ENCODE measurements at places on chromosomes 2 and 18. TPM values are rescaled to one million over a fixed set of nuclear protein-coding genes. Genes with fewer than 3 reads are reported as not detected.

Gene CAVIN2
- not detected for total RNA-seq

- no peak overlapping the region for H3K4me3 ChIP-seq
- peaks cover 10% of the 10 kb centered on the region for H3K27me3 ChIP-seq
- no peak for DNase-seq
- no peaks in the 10 kb centered on the region for H3K36me3 ChIP-seq
Observed at GRCh38 chr2:177998996-177999395, 73.6 kb downstream of the PDE11A start.

GRCh38 chr18:9454061-9454703 lies 21.1 kb upstream of the RALBP1 start:
- no peaks in the 10 kb centered on the region for H3K4me1 ChIP-seq
- peaks cover 2% of the 10 kb centered on the region for H3K36me3 ChIP-seq
- no peak for DNase-seq
- H3K27ac ChIP-seq: no peak overlapping the region

DNA sequence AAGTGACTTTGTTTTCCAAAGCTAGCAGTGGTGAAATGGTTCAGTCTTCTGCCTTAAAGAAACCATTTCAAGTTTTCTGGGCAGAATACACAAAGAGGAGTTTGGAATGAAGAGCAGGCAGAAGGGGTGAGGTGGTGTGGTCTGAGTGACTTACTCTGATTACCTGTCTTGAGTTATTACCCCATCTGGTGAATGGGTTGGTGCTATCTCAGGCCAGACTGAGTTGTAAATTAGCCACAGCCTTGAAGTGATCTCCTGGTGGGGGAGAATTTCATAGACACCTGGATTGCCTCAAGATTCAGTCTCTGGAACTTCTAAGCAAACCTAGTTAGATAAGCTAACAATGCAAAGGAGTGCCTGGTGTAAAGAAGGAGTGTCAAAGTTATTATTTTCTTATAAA lies 983.5 kb upstream of the NXPH2 start:
- no peak overlapping the region for H3K4me3 ChIP-seq
- H3K4me1 ChIP-seq: no peaks in the 10 kb centered on the region
- H3K36me3 ChIP-seq: no peaks in the 10 kb centered on the region
- H3K27me3 ChIP-seq: no peaks in the 10 kb centered on the region
- no peak overlapping the region for H3K27ac ChIP-seq

GRCh38 chr2:16617282-16618266 lies 48.1 kb downstream of the CYRIA start:
- H3K27me3 ChIP-seq: peaks cover 5% of the 10 kb centered on the region
- H3K27ac ChIP-seq: no peak overlapping the region
- DNase-seq: no peak
